ENCODE measurements at places on chromosomes 3 and 15.

DNA sequence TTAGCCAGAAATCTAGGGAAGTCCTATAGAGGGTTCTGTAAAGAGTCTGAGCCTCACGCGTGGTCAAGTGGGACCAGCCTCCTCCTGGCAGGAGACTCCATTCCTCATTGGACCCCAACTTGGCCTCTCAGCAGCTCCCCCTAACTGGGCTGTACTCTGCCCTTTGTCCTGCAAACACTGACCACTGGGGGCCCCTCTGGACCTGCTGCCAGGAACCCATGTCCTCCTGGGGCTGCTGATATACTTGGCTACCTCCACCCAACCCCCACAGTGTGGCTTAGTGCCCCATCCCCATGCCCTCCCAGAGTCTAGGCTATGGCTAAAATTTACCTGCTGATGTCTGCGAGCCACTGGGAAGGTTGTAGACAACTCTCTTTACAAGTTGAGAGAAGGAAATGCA is 62.7 kb downstream of the UBP1 start:
- no peak for DNase-seq

GRCh38 chr3:125280668-125281361 is 68.3 kb upstream of the SLC12A8 start:
- DNase-seq, result no peak

GRCh38 chr3:41508063-41508696 is 308.9 kb downstream of the CTNNB1 start:
- no peak for DNase-seq

- peak; percentile 72 for DNase-seq
These were observed at the start of gene UBA7 for GRCh38 chr3:49813497-49814174. Gene UBA7, minus strand, starts transcription at chr3:49813953. Its CDS starts 166 bp downstream, at chr3:49813787.

DNA sequence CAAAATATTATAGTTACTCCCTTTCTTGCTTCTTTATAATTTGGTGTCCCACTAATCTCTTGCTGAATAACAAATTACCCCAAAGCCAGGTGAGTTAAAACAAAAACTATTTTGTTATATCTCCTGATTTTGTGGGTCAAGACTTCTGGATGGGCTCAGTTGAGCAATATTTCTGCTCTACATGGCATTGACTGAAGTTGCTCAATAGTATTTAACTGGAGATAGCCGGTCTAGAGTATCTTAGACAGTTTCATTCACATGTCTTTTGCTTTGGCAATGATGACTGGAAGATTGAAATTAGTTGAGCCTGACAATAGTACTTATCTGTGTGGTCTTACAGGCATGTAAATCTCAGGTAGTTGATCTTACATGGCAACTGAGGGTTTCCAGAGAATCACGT is 51.0 kb upstream of the TP63 start:
- DNase-seq, result no peak

DNA sequence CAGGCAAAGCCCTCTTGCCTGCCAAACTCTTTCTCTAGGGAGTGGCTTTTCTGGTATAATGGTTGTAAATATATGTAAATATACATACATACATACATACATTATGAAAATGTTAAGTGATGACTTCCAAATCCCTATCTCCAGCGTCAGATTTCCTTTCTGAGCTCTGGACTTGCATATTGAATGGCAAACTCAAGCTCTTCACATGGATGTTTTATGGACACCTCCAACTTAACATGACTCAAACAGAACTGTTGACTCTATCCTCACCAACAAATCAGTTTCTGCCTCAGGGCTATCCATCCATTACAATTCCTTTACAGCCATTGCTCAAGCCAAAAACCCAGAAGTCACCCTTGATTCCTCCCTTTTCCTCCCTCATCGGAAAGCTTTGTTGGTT is 45.1 kb downstream of the ADAMTSL3 start:
- DNase-seq, result no peak

DNA sequence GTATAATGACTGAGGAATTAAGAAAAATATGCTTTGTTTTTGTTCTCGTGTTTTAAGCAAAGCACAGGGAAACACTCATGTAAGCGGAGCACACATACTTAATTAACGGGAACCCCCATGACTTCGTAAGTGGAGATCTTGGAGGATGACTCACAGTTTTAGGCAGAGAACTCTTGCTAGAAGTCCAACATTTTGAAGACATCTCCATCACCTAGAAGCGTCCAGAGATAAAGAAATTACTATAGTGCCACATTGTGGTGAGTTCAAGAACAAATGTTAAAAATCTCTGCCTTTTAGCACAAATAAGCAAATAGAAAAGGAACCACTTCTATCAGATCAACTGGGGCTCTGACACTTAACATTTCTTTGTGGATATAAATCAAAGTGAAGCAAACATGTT is 194.1 kb upstream of the ARHGEF26 start:
- DNase-seq, result peak; percentile 59

Data from hindlimb muscle (tissue), 1 donor.